Vein endothelial cell (primary cell): ENCODE measurements at places on chromosomes 7 and 10. TPM values are rescaled to one million over a fixed set of nuclear protein-coding genes. Genes with fewer than 3 reads are reported as not detected.

Gene RTKN2
- 0.33 and 1.1 TPM in 2 replicates for total RNA-seq

Gene CPED1
- total RNA-seq: 0.65 and 2.5 TPM in 2 replicates

Gene PAPSS2
- total RNA-seq: 55.2 and 64.2 TPM in 2 replicates

Gene ANAPC16
- total RNA-seq: 44.4 and 45.1 TPM in 2 replicates

Gene MRLN
- total RNA-seq: not detected in 2 replicates

Gene ADIRF
- total RNA-seq: 10.0 and 11.4 TPM in 2 replicates

Gene FGL2
- under 0.01 TPM in 1 of 2 replicates, not detected in the other for total RNA-seq

Gene ATOH7
- total RNA-seq: not detected in 2 replicates

Gene PAX4
- total RNA-seq: not detected in 2 replicates

Gene TIAL1
- total RNA-seq: 44.7 and 66.7 TPM in 2 replicates

Gene OIT3
- total RNA-seq: 0.19 TPM in 1 of 2 replicates, not detected in the other

Gene CNTNAP2
- not detected in 2 replicates for total RNA-seq

Gene CAMK2B
- 0.57 and 0.65 TPM in 2 replicates for total RNA-seq

Gene HOXA5
- total RNA-seq: 5.9 and 13.6 TPM in 2 replicates

Gene RET
- not detected in 2 replicates for total RNA-seq

Gene MYL7
- not detected in 2 replicates for total RNA-seq

Gene VWA2
- total RNA-seq: under 0.01 TPM in 1 of 2 replicates, not detected in the other

Gene NAT16
- not detected in 2 replicates for total RNA-seq

Gene FAM13C
- 8.3 and 8.5 TPM in 2 replicates for total RNA-seq

Gene PCDH15
- under 0.01 and 0.19 TPM in 2 replicates for total RNA-seq

Gene ZNF804B
- not detected in 2 replicates for total RNA-seq

Gene ADRB1
- total RNA-seq: 3.0 and 12.4 TPM in 2 replicates

Gene PCLO
- total RNA-seq: 3.8 and 3.9 TPM in 2 replicates

Gene CYP2C19
- not detected in 2 replicates for total RNA-seq

Gene CROT
- 7.5 and 9.8 TPM in 2 replicates for total RNA-seq

Gene CTAGE8
- total RNA-seq: under 0.01 TPM in 1 of 2 replicates, not detected in the other

Gene SPDYE18
- total RNA-seq: 0.33 TPM in 1 of 2 replicates, not detected in the other

Gene STARD3NL
- total RNA-seq: 78.4 and 99.6 TPM in 2 replicates

Gene GBX1
- total RNA-seq: under 0.01 TPM in 1 of 2 replicates, not detected in the other

Gene PRKG1
- 1.2 and 2.0 TPM in 2 replicates for total RNA-seq

Gene SMARCD3
- total RNA-seq: 2.7 and 5.2 TPM in 2 replicates
